WTC11 (cell line): ENCODE measurements at places on chromosomes 2 and 18. TPM values are rescaled to one million over a fixed set of nuclear protein-coding genes. Genes with fewer than 3 reads are reported as not detected.

DNA sequence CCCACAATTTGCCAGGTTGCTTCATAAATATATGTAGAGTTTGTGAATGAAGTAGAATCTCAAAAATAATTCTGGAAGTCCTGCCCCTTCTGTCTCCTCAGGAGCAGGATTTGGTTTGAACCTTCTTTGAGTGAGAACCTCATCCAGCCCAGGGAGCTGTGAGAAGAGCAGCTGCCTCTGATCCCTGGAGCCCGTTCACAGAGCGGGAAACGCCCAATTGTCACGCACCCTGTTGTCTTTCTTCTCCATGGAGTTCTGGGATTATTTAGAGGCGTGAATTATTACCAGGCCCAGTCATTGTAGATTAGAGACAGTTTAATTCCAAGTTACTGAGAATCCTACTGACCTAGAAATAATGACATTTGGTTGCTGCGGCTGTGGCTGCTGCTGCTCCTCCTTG lies 66.1 kb downstream of the TPO start:
- H3K27ac ChIP-seq: no peak overlapping the region
- peaks cover 5% of the 10 kb centered on the region for H3K36me3 ChIP-seq
- no peaks in the 10 kb centered on the region for H3K27me3 ChIP-seq
- H3K4me1 ChIP-seq: peaks cover 9% of the 10 kb centered on the region
- DNase-seq: no peak

DNA sequence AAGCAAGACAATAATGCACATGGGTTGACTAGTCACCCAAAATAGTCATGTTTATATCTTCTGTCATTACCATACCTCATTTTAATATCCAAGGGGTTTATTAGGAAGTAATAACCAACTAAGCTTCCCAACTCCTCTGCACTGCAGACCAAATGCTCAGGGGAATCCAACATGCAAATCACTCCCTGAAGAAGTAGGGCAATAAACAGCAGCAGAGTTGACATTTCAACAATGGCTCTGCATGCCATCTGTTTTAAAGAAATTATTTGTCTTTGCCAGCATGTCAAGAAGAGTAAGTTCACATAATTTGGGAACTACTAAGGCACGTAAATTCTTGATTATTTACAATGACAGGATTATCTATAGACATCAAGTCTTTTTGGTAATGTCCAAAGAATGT lies 84.4 kb upstream of the LYPD1 start:
- no peak overlapping the region for H3K4me3 ChIP-seq
- DNase-seq: no peak
- H3K36me3 ChIP-seq: 0 out of 2 replicates have a peak, but pooled peaks cover 2% of the 10 kb centered on the region
- no peaks in the 10 kb centered on the region for H3K27me3 ChIP-seq
- H3K4me1 ChIP-seq: peaks cover 8% of the 10 kb centered on the region; the same call in 1 of the 2 replicates
- H3K27ac ChIP-seq: no peak overlapping the region

DNA sequence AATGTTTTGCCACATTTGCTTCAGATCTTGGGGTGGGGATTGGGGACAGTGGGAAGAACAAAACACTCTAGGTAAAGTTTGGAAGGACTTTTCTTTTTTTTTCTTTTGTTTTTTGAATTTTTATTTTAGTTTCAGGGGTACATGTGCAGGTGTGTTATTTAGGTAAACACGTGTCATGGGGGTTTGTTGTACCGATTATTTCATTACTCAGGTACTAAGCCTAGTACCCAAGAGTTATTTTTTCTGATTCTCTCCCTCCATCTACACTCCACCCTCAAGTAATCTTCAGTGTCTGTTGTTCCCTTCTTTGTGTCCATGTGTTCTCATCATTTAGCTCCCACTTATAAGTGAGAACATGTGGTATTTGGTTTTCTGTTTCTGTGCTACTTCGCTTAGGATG lies 73.3 kb downstream of the FASTKD2 start:
- peaks cover 10% of the 10 kb centered on the region for H3K36me3 ChIP-seq
- no peaks in the 10 kb centered on the region for H3K4me1 ChIP-seq
- no peak overlapping the region for H3K4me3 ChIP-seq
- no peak for DNase-seq
- no peaks in the 10 kb centered on the region for H3K27me3 ChIP-seq

GRCh38 chr18:32383050-32383819 lies 87.4 kb downstream of the GAREM1 start:
- H3K4me1 ChIP-seq: peaks cover 11% of the 10 kb centered on the region
- no peak overlapping the region for H3K27ac ChIP-seq
- DNase-seq: no peak
- no peak overlapping the region for H3K4me3 ChIP-seq

- no peak for DNase-seq
- peaks cover 58% of the 10 kb centered on the region for H3K4me1 ChIP-seq
- H3K36me3 ChIP-seq: no peaks in the 10 kb centered on the region
- no peaks in the 10 kb centered on the region for H3K27me3 ChIP-seq
- no peak overlapping the region for H3K27ac ChIP-seq
Measured at GRCh38 chr2:48203668-48204067, 297.4 kb upstream of the FBXO11 start.

GRCh38 chr2:172089005-172089504 lies 3.7 kb downstream of the DLX1 start:
- peaks cover 75% of the 10 kb centered on the region for H3K4me1 ChIP-seq
- DNase-seq: no peak
- no peak overlapping the region for H3K4me3 ChIP-seq
- H3K27me3 ChIP-seq: peaks cover 100% of the 10 kb centered on the region

GRCh38 chr18:50879302-50880118 lies 592 bp downstream of the ME2 start:
- peak overlapping the region; percentile 89 for H3K4me3 ChIP-seq
- 0 out of 2 replicates have a peak, but pooled peaks cover 3% of the 10 kb centered on the region for H3K36me3 ChIP-seq
- H3K27me3 ChIP-seq: no peaks in the 10 kb centered on the region

- DNase-seq: no peak
- 0 out of 2 replicates have a peak, but pooled peaks cover 2% of the 10 kb centered on the region for H3K36me3 ChIP-seq
- no peaks in the 10 kb centered on the region for H3K27me3 ChIP-seq
- no peak overlapping the region for H3K4me3 ChIP-seq
- H3K4me1 ChIP-seq: peaks cover 15% of the 10 kb centered on the region
- H3K27ac ChIP-seq: no peak overlapping the region
Measured at GRCh38 chr2:72183016-72183415, 35.4 kb upstream of the CYP26B1 start.

- DNase-seq: peak; percentile 3
- H3K27me3 ChIP-seq: peaks cover 4% of the 10 kb centered on the region
- H3K4me1 ChIP-seq: peaks cover 6% of the 10 kb centered on the region
- no peak overlapping the region for H3K4me3 ChIP-seq
- no peak overlapping the region for H3K27ac ChIP-seq
- no peaks in the 10 kb centered on the region for H3K36me3 ChIP-seq
Measured at GRCh38 chr2:127429844-127430425, 11.7 kb downstream of the PROC start.

GRCh38 chr2:43977677-43978375 lies 18.0 kb downstream of the LRPPRC start:
- no peak for DNase-seq
- no peak overlapping the region for H3K4me3 ChIP-seq
- no peak overlapping the region for H3K27ac ChIP-seq
- H3K4me1 ChIP-seq: no peaks in the 10 kb centered on the region
- peaks cover 77% of the 10 kb centered on the region for H3K36me3 ChIP-seq

IFIH1 gene
- total RNA-seq: 1.3 to 2.3 TPM (median 2.1 TPM) in 3 replicates

CD207 gene
- total RNA-seq: not detected in 3 replicates

SERPINB4 gene
- 0.37 to 1.3 TPM (median 0.53 TPM) in 3 replicates for total RNA-seq

CCNT2 gene
- total RNA-seq: 38.1 to 42.3 TPM (median 39.2 TPM) in 3 replicates

HRH4 gene
- total RNA-seq: not detected in 3 replicates
